Fibroblast of skin of back (primary cell): ENCODE measurements at places on chromosomes 7 and 10.

GRCh38 chr7:72334066-72334465 is 78.1 kb downstream of the CALN1 start:
- no peak for DNase-seq

GRCh38 chr7:28595076-28595475 is 182.8 kb downstream of the CREB5 start:
- peak; percentile 40 for DNase-seq

DNA sequence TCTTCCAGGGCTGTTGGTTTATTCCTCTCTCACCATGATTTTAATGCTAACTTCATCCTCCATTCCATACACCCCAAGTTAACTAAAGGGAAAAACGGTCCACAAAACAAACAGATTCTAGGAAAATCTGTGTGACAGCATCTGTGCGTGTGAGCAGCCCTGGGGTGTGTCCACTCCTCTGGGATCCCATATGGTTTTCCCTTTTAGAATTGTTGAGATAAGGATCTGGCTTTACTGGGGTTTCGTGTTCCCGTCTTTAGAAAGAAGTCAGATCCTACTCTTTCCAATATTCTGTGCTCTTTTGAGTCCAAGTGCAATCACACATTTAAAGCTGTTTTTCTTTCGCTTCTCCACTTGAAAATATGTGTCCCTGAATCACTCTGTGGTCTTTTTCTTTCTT is 257.1 kb downstream of the KLF6 start:
- DNase-seq: peak; percentile 71

GRCh38 chr10:132508581-132509443 is 28.8 kb upstream of the INPP5A start:
- no peak for DNase-seq

GRCh38 chr10:131982185-131982756 is 548 bp upstream of the BNIP3 start:
- DNase-seq: no peak

DNA sequence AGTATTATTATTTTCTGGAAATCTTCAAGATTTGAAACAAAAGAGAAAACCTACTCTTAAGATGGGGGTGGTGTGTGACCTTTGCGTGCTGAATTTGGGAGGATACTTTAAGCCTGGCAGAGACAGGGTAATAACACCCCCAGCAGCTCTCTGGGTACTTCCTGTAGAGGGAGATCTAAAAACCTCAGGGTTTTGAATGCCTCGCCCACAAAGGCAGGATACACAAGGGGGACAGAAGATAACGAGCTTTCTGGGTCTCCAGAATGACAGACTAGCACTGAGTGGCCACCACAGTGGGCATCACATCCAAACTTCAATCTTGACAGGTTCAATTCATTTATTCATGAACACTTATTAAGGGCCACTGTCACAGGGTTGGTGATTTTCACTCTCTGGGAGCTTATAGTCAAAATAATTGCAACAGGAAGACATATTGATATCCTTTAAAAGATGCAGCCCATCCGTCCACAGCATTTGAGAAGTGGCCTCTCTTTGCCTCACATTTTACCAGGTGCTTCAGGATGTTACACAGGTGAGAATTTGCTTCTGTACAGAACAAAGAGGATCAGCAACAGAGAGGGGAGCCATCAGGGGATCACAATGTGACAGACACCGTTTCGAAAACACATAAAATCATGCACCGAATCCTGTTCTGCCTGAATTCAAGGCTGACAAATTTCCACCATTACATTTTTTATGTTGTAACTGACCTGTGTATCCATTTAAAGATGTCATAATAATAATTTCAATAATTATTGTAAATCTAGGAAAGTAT is 14.3 kb downstream of the CPA1 start:
- no peak for DNase-seq

GRCh38 chr7:22435105-22435504 is 64.9 kb downstream of the STEAP1B start:
- DNase-seq: no peak

DNA sequence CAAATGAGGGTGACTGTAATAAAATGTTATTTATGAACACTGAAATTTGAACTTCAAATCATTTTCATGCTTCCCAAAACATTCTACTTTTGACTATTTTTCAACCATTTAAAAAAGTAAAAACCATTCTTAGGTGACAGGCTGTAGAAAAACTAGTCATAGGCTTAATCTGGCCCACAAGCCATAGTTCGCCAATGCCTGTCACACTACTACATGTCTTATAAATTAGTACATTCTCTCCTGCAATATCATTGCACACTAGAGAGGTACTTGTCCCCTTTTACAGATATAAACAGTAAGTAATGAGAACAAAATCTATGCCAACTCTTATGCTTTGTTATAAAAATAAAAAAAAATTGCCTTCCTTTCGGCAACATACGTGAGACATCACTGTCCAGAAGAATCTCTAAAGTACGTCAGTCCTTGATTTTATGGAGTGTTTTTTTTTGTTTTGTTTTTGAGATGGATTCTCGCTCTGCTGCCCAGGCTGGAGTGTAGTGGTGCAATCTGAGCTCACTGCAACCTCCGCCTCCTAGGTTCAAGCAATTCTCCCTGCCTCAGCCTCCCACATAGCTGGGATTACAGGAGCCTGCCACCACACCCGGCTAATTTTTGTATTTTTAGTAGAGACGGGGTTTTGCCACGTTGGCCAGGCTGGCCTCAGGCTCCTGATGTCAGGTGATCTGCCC is 23.2 kb downstream of the UPF2 start:
- no peak for DNase-seq

DNA sequence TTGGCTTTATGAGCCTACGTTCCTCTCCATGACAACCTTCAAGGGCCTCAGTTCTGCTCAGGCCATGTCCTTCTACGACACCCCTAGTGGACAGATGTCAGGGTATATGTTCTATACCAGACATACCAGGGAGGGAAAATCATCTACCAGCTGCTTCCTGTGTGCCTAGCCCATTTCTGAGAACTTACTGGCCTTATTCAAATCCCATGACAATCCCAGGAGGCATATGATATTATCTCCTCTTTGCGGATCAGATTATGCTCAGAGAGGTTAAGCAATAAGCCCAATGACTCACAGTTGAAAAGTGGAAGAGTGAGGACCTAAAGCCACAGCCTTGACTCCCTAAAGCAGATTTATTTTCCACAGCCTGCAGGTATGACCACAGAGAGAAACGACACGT is 139.3 kb downstream of the GLI3 start:
- DNase-seq: peak; percentile 84

- DNase-seq: peak; percentile 44
Measured at GRCh38 chr7:6106140-6106904, 75.1 kb downstream of the ANKRD61 start.

GRCh38 chr10:122510326-122510725 is 49.0 kb downstream of the HTRA1 start:
- no peak for DNase-seq

GRCh38 chr10:97567891-97568290 is 4.7 kb upstream of the ANKRD2 start:
- DNase-seq: no peak

DNA sequence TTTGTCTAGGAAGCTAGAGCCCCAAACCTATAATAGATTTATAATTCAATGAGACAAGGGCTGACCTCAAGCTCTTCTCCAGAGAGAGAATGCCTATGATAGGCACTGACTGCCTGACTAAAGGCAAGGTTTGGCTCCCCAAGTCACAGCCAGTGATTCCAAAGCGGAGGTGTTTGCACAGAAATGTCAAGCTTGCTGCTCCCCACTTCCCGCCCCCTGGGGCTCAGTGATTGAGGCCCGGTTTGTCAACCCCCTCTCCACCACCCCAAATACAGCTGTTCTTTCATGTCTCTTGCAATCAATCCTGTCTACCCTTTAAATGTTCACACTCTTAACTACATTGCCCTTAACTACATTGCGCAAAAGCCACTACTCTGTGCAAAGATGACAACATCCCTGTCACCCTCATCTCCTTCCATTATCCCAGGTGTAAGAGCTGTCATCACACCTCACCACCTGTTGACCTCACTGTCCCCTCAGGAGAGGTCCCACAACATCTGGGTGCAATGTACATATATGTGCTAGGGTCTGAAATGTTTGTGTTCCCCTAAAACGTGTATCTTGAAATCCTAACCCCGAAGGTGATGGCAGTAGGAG is 58.0 kb downstream of the NUDCD3 start:
- DNase-seq: no peak

DNA sequence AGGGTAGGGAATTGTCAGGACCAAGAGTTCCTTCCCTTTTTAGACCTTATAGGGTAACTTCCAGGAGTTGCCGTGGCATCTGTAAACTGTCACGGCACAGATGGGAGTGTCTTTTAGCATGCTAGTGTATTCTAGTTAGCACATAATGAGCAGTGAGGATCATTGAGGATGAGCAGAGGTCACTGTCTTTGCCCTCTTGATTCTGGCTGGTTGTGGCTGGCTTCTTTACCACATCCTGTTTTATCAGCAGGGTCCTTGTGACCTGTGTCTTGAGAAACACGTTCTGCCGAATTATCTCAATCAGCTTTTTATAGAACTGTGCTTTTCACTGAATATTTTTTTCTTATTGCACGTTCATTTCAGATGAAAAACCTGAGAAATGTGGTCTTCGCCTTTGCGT is 41.5 kb downstream of the MINPP1 start:
- DNase-seq: no peak

GRCh38 chr10:60573336-60573735 is 183.7 kb upstream of the ANK3 start:
- DNase-seq: no peak

DNA sequence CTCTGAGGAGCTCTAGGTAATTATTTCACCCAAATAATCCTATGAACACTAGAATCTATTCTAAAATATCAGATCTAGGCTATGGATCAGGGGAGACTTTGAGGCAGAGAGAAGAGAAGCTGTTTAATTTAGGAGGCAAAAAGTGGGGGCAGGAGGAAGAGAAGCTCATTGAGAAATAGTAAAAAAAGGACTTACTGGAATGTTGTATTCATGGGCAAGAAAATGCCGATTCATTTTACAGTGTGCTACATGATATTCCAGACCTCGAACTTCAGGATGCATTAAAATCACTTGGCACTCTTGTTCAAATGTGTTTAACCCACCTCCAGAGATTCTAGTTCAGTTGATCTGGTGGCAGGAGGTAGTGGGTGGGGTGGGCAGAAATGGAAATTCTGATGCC is 109.5 kb upstream of the ITGB1 start:
- DNase-seq: no peak

GRCh38 chr10:68963151-68963550 is 7.2 kb downstream of the DDX21 start:
- no peak for DNase-seq

GRCh38 chr7:100469227-100470044 is 5.4 kb upstream of the SPACDR start:
- DNase-seq: peak; percentile 63

DNA sequence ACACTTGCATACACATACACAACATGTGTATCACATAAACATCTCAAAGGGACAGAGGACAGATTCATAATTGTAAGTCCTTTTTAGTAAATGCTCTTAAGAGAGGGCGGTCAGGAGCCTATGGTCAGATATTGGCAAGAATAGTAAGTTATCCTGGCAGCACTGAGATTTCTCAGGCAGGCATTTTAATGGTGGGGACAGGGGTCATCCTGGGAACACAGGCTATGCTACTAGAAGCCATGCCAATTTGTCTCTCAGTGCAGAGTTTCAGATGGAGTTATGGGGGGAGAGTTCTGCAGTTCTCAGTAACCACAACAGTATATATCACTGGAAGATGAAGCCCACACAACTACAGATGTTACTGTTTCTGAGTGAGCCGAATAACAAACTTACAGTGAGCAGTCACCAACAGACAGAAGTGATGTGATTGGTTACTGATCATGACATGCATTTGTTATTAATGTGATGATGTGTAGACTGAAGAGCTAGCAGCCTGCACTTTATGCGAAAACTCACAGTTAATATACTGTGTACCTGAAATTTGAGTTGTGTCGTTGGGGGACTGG is 16.4 kb downstream of the ZNF487 start:
- no peak for DNase-seq

DNA sequence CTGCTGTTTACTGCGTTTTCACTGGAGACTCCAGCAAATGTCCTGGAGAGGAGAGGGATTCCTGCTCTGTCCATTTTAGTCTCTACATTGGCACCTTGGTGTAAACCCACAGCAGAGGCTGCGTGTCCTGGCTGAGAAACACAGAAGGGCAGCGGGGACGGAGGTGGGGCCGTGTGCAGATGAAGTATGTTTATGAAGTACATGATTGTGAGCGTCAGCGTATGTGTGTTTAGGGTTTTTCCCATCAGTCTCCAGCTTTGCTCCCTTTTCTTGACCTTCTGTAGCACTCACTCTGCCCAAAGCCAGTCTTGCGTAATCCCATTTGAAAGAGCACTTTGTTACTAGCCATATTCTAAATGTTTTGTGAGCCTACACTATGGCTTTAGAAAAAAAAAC is 750.7 kb upstream of the SORCS1 start:
- no peak for DNase-seq

GRCh38 chr7:77651575-77652162 is 44.6 kb upstream of the RSBN1L start:
- peak; percentile 40 for DNase-seq

- DNase-seq: peak; percentile 33
Measured at GRCh38 chr7:136958016-136958415, 89.6 kb downstream of the CHRM2 start.

DNA sequence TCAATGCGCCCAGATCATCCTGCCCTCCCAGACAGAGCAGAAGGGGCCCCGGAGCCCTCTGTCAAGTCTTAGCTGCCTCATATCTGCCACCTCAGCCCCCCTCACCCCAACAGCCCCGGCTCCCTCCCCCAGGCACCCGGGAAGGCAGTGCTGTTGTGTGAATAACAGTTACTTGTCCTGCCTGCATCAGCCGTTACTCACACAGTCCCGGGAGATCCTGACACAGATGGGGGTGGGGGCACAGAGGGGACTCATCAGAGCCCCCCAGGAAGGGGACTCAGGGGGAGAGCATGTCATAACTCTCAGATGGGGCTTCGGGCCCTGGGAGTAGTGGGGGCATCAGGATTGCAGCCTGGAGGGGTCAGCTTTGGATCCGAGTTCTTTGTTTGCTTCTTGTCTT is 12.4 kb upstream of the SERPINE1 start:
- peak; percentile 79 for DNase-seq

DNA sequence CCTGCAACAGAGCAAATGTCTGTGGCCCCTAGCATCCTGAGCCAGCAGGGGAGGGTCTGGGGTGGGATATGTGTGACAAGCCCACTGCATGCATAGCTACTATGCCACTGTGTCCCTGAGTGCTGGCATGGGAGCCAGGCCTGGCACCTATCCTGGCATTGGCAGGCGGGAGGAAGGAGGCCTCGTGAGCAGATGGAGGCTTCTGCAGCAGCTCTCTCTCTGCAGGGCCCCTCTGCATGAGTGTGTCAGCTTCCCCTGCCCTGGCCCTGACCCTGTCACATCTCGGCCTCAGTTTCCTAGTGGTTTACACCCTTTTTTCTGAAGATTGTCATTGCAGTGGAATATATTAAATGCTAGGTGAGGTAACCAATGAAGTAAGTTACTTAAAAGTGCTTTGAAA is 13.1 kb upstream of the IMPDH1 start:
- DNase-seq: no peak

GRCh38 chr10:58107506-58107905 is 160.2 kb downstream of the IPMK start:
- peak; percentile 88 for DNase-seq

DNA sequence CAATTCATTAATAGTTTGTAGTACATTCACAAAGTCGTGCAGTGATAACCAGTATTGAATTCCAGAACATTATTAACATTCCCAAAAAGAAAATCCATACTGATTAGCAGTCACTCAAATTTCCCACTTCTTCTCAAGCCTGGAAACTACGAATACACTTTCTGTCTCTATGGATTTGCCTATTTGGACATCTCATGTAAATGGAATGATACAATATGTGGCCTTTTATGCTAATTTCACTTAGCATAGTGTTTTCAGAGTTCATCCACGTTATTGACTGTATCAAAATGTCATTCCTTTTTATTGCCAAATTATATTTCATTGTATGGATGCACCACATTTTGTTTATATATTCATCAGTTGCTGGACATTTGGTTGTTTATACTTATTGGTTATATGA is 78.8 kb downstream of the STK31 start:
- DNase-seq: no peak
